ENCODE measurements at places on chromosomes 3 and 15. TPM values are rescaled to one million over a fixed set of nuclear protein-coding genes. Genes with fewer than 3 reads are reported as not detected.

GRCh38 chr3:81440661-81441060, 320.8 kb downstream of the GBE1 start:
- no peak overlapping the region for H3K4me3 ChIP-seq
- no peaks in the 10 kb centered on the region for H3K27me3 ChIP-seq
- H3K4me1 ChIP-seq, result no peaks in the 10 kb centered on the region
- no peaks in the 10 kb centered on the region for H3K36me3 ChIP-seq

- peak overlapping the region; percentile 79 for H3K27ac ChIP-seq
- DNase-seq, result no peak
- H3K36me3 ChIP-seq, result peaks cover 4% of the 10 kb centered on the region
- no peak overlapping the region for H3K4me3 ChIP-seq
These were observed 53.7 kb downstream of the CHSY1 start for GRCh38 chr15:101198031-101198575.

The MORC1 gene
- total RNA-seq, result not detected

The NPAP1 gene
- total RNA-seq, result not detected

DNA sequence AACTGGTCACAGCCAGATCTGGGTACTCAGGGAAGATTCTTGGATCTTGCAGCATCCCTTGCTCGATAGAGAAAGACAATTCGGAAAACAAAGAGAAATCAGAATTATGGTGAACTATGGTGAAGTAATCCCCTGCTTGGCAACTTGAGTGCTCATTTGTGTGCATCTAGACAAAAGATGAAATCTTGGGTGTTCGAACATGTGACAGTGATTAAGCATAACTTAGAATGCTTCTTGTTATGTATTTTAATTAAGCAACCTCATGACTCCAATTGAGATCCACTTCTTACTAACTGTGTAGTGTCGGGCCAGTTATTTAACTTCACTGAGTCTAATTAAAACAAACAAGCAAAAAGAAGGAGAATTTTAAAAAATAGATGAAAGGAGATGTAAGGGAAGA, 56.5 kb downstream of the ZNF385D start:
- no peaks in the 10 kb centered on the region for H3K36me3 ChIP-seq
- no peak overlapping the region for H3K27ac ChIP-seq
- no peaks in the 10 kb centered on the region for H3K4me1 ChIP-seq

DNA sequence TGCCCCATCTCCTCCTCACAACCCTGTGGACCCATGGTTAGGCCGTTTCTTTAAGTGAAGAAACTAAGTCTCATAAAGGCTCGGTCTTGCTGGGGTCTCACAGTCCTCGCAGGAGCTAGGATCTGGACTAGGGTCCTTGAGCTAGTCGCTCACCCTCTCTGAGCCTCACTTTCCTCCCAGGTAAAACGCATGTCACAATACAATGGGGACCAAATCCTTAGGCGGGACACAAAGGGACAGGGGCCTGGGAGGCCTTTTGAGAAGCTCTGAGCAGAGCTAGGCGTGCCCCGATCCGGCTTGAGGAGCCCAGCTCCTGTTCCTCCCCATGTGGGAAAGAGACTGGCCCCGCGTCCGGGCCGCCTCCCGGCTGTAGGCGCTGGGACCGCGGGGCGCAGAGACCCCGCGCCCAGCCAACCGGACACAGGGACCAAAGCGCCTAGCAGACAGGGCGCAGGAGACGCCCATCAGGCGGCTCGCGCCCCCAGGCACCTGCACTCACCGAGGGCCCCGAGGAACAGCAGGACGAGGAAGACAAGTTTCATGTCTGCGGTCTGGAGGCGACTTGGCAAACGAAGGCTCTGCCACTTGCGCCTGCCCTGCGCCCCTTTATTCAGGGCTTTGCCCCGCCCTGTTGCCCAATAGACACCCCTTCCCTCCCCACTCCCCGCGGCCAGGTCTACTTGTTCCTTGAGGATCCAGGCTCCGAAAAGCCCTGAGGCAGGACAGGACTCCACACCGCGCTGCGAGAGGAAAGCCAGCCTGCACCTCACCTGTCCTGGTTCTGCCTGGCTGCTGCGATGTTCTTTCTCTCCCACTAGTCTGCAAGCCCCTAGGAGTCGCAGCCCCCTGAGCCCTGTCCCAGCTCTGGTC, at the start of gene LTF:
Gene LTF, minus strand, starts transcription at position 580 of the 870 bp plus-strand sequence. Its CDS starts 38 bp downstream, at position 542.
- H3K4me1 ChIP-seq, result peaks cover 3% of the 10 kb centered on the region
- H3K27me3 ChIP-seq, result peaks cover 59% of the 10 kb centered on the region
- no peak for DNase-seq
- H3K4me3 ChIP-seq, result no peak within 1 kb of the TSS

GRCh38 chr3:58488967-58489366, 2.9 kb upstream of the KCTD6 start:
- no peak for DNase-seq
- H3K27ac ChIP-seq, result no peak overlapping the region
- H3K4me1 ChIP-seq, result peaks cover 13% of the 10 kb centered on the region
- no peaks in the 10 kb centered on the region for H3K36me3 ChIP-seq
- no peaks in the 10 kb centered on the region for H3K27me3 ChIP-seq

- H3K4me3 ChIP-seq, result no peak overlapping the region
- peaks cover 5% of the 10 kb centered on the region for H3K4me1 ChIP-seq
- H3K27me3 ChIP-seq, result no peaks in the 10 kb centered on the region
- no peak for DNase-seq
- H3K27ac ChIP-seq, result no peak overlapping the region
These were observed 2.0 kb upstream of the GANC start for GRCh38 chr15:42270996-42271395.
